H9 (cell line): ENCODE measurements at places on chromosomes 5 and 9. TPM values are rescaled to one million over a fixed set of nuclear protein-coding genes. Genes with fewer than 3 reads are reported as not detected.

GRCh38 chr5:119274767-119275130 is 81.1 kb upstream of the TNFAIP8 start:
- H3K36me3 ChIP-seq: no peaks in the 10 kb centered on the region
- DNase-seq: no peak
- no peak overlapping the region for H3K4me3 ChIP-seq
- 0 out of 2 replicates have a peak, but pooled peaks cover 2% of the 10 kb centered on the region for H3K4me1 ChIP-seq
- H3K27ac ChIP-seq: no peak overlapping the region

The C5orf34 gene
- total RNA-seq: 7.7 and 8.4 TPM in 2 replicates

GRCh38 chr9:36827593-36827992 is 206.5 kb downstream of the PAX5 start:
- no peaks in the 10 kb centered on the region for H3K27me3 ChIP-seq
- H3K36me3 ChIP-seq: no peaks in the 10 kb centered on the region
- DNase-seq: no peak
- H3K27ac ChIP-seq: no peak overlapping the region
- no peak overlapping the region for H3K4me3 ChIP-seq
- H3K4me1 ChIP-seq: no peaks in the 10 kb centered on the region; the same call in 1 of the 2 replicates

GRCh38 chr9:68760674-68761333 is 55.8 kb downstream of the PIP5K1B start:
- H3K4me3 ChIP-seq: no peak overlapping the region
- no peak overlapping the region for H3K27ac ChIP-seq
- 0 out of 2 replicates have a peak, but pooled peaks cover 4% of the 10 kb centered on the region for H3K4me1 ChIP-seq
- DNase-seq: no peak
- H3K36me3 ChIP-seq: no peaks in the 10 kb centered on the region
- no peaks in the 10 kb centered on the region for H3K27me3 ChIP-seq

The STPG3 gene
- not detected in 2 replicates for total RNA-seq

DNA sequence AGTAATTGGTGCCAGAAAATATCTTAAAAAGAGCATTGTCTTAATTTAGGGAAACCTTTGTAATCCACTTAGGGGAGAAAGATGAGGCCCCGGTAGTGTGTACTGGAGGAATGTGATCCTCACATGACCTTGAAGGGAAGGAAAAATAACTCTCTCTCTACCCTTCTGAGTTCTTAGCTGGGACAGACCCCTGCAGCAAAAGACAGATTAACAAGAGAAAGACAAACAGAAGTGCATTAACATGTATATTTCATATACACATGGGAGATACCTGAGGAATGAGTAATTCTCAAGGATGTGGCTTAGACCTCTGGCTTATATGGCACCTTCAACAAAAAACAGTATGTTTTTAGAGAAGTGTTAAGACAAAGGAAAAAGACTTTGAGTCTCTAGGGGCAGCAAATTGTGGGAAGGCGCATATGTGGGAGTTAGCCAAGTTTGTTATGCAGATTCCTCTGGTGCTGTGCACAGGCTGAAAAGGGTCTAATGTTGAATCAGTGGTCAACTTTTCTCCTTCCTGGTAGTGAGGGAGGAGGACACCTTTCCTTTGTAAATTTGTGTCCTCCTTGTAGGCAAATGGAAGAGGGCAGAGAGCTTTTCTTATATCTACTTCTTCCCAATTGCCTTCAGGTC is 138.8 kb downstream of the LRRC70 start:
- no peaks in the 10 kb centered on the region for H3K27me3 ChIP-seq
- H3K4me3 ChIP-seq: peak overlapping the region; percentile 53; the same call in 1 of the 3 replicates
- H3K4me1 ChIP-seq: peaks cover 8% of the 10 kb centered on the region; the same call in 1 of the 2 replicates

The NREP gene
- total RNA-seq: 159 and 163 TPM in 2 replicates

The MARCHF3 gene
- total RNA-seq: 17.7 and 23.1 TPM in 2 replicates

- no peak for DNase-seq
- H3K27ac ChIP-seq: no peak overlapping the region
- no peak overlapping the region for H3K4me3 ChIP-seq
- no peaks in the 10 kb centered on the region for H3K36me3 ChIP-seq
- H3K4me1 ChIP-seq: no peaks in the 10 kb centered on the region
Observed at GRCh38 chr5:11684607-11685006, 219.6 kb downstream of the CTNND2 start.

The SLC12A2 gene
- 17.9 and 20.3 TPM in 2 replicates for total RNA-seq

DNA sequence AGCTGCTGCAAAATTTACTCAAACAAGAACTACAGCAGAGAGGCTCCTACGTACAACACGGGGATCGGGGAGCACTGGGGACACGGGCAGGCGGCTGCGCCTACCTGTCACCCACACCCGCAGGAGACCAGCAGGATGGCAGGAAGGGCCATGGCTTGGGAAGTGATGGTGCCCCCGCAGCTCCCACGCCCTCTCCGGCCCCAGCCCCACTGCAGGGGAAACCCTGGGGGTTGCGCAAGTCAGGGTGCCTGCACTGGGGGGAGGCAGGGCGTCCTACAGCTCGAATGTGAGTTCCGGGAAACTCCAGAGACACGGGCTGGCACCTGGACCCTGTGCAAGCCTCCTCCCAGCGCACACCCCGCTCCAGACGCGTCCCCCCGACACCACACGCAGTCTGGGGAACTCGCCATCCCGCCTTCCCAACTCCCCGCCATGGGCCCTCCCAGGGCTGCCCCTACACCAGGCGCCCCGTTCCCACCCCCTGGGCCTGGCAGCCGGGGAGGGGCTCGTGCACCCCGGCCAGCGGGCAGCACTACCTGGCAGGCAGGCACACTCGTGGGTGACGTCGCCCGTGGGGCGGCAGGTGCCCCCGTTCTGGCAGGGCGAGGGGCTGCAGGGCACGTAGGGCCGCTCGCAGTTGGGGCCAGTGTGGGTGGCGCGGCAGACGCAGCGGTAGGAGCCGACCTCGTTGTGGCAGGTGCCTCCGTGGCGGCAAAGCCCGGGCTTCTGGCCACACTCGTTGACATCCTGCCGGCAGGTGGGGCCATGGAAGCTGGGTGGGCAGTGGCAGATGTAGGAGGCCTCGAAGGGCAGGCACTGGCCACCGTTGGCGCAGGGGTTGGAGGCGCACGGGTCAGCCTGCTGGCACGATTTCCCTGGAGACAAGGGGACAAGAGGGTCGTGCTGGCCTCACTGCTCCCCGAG is 23.3 kb downstream of the NOTCH1 start:
- no peaks in the 10 kb centered on the region for H3K27me3 ChIP-seq
- H3K4me3 ChIP-seq: no peak overlapping the region
- H3K4me1 ChIP-seq: no peaks in the 10 kb centered on the region
- peaks cover 15% of the 10 kb centered on the region for H3K36me3 ChIP-seq
- DNase-seq: no peak
- no peak overlapping the region for H3K27ac ChIP-seq

DNA sequence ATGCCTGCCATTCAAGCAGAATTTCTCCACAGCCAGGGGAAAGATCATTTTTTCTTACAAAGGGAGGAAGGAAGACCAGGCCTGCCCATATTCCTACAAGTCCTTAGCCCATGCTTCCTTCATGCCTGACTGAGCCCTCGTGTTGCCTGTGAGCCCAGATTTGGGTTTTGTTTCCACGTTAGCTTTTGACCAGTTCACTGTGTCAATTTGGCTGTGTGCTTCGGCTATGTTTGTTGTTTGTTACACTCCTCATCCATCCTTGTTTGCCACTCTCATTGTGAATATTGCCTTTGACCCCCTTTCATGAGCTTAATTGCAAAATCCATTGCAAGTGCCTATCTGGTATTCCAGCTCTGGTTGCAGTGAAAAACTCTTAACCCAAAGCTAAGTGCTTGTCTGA is 84.7 kb upstream of the RIOK2 start:
- no peaks in the 10 kb centered on the region for H3K4me1 ChIP-seq
- H3K4me3 ChIP-seq: no peak overlapping the region
- no peak overlapping the region for H3K27ac ChIP-seq
- no peak for DNase-seq

GRCh38 chr5:120823328-120823727 is 359.2 kb downstream of the PRR16 start:
- peaks cover 2% of the 10 kb centered on the region; the same call in 1 of the 2 replicates for H3K36me3 ChIP-seq
- DNase-seq: no peak
- no peak overlapping the region for H3K4me3 ChIP-seq
- no peaks in the 10 kb centered on the region for H3K27me3 ChIP-seq
- no peaks in the 10 kb centered on the region for H3K4me1 ChIP-seq

DNA sequence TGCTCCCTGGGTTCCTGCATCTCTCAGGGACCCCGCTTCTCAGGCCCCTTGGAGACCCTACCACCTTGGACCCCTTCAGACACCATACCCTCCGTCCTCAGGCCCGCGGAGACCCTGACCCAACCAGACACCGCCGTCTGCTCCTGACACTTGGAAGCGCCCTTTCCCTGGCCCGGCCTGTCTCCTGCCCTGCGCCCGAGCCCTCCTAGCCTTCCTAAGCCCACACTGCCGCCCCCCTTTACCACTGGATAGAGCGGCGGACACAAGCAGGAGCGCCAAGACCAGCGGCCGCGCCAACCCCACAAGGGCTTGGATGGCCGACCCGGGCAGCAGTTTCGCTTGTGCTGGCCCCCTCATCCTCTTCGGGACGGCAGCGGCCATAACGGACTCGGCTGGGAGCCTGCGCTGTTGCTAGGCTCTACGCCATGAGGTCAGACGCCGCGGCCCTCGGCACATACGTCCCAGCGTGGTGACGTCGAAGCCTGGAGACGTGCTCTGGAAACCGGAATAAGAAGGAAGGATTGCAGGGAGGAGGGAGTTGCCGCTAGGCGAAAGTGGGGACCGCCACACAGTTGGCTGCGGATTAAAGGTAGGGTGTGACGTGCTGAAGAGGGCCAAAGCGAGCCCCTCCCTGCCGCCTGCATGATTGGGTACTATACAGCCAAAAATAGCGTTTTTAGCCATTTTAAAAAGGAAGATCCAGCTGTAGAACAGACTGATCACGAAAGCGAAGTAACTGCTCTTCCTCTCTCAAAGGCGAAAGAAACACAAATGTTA is at the start of gene C5orf15:
TSS of gene C5orf15 (minus strand) at position 422 of the 777 bp plus-strand sequence. CDS start at position 381, 41 bp downstream.
- H3K27me3 ChIP-seq: no peaks in the 10 kb centered on the region
- H3K27ac ChIP-seq: no peak within 1 kb of the TSS
- peaks cover 22% of the 10 kb centered on the region for H3K36me3 ChIP-seq
- peak; percentile 97 for DNase-seq
- H3K4me3 ChIP-seq: peak within 1 kb of the TSS; percentile 99

GRCh38 chr5:14816999-14817761 is 54.4 kb downstream of the ANKH start:
- no peak overlapping the region for H3K4me3 ChIP-seq
- no peaks in the 10 kb centered on the region for H3K4me1 ChIP-seq
- no peaks in the 10 kb centered on the region for H3K36me3 ChIP-seq

DNA sequence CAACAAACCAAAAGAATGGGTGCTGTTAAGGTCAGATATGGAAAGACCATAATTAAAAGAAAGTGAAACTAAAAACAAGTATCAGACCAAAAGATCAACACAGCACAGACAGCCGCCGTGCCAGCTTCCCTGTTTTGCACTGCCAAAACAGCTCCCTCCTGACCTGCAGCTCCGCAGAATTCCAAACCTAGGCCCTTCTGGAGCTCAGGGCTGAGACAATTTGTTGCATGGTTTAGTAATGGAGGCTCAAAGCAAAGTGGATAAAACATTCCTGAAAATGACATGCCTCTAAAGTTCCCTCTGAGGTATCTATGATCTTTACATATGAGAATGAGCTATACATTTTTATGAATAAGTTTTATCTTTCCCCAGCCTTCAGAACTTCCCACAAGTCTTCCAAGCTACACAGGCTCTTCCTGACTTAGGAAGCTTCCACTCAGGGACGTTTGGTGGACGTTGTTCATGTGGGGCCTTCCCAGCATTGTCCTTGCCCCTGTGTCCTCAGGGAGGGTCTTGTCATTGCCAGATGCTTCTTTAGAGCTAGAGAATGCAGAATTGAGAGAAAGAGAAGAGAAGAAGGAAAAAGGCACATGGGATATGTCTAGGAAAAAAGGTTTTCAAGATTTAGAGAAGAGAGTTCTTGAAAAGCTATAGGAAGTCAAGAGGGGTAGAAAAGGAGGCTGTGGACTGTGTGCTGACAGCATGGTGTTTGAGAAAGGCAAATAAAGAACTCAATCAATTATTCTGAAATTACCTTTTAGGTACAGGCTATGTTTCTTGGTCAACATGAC is 28.4 kb upstream of the SSBP2 start:
- DNase-seq: no peak
- H3K27me3 ChIP-seq: no peaks in the 10 kb centered on the region
- no peaks in the 10 kb centered on the region for H3K4me1 ChIP-seq
- H3K27ac ChIP-seq: no peak overlapping the region

- H3K4me3 ChIP-seq: no peak overlapping the region
- no peaks in the 10 kb centered on the region for H3K36me3 ChIP-seq
- no peak for DNase-seq
- H3K4me1 ChIP-seq: peaks cover 3% of the 10 kb centered on the region; the same call in 1 of the 2 replicates
Observed at GRCh38 chr5:151585970-151586369, 5.2 kb downstream of the FAT2 start.

DNA sequence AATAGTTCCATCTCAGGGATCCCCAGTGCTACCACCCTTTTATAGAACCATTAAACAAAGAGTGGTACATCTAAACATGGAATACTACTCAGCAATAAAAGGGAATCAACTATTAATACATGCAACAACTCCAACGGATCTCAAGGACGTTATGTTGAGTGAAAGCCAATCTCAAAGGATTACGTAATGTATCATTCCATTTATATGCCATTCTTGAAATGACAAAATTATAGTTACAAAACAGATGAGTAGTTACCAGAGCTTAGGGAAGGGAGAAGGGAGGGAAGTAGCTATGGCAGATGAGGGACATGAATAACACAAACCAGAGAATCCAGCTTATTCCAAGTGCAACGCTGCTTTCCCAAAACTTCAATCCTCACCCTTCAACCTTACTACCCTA is 69.5 kb downstream of the ACTL7B start:
- no peaks in the 10 kb centered on the region for H3K27me3 ChIP-seq
- no peak for DNase-seq
- no peak overlapping the region for H3K27ac ChIP-seq

The LVRN gene
- total RNA-seq: 0.07 and 0.09 TPM in 2 replicates

GRCh38 chr5:138476918-138477317 is 11.6 kb downstream of the EGR1 start:
- H3K36me3 ChIP-seq: no peaks in the 10 kb centered on the region
- no peak overlapping the region for H3K4me3 ChIP-seq
- H3K27ac ChIP-seq: no peak overlapping the region
- no peaks in the 10 kb centered on the region for H3K27me3 ChIP-seq
- no peak for DNase-seq
- H3K4me1 ChIP-seq: 0 out of 2 replicates have a peak, but pooled peaks cover 1% of the 10 kb centered on the region

GRCh38 chr5:132498686-132499271 is 8.2 kb upstream of the IRF1 start:
- 0 out of 2 replicates have a peak, but pooled peaks cover 3% of the 10 kb centered on the region for H3K4me1 ChIP-seq
- no peak overlapping the region; the same call in 2 of the 3 replicates for H3K4me3 ChIP-seq
- no peak for DNase-seq
- no peak overlapping the region for H3K27ac ChIP-seq

The BSPRY gene
- total RNA-seq: 4.5 and 5.1 TPM in 2 replicates

The EGFLAM gene
- 0.33 TPM in 2 replicates for total RNA-seq

DNA sequence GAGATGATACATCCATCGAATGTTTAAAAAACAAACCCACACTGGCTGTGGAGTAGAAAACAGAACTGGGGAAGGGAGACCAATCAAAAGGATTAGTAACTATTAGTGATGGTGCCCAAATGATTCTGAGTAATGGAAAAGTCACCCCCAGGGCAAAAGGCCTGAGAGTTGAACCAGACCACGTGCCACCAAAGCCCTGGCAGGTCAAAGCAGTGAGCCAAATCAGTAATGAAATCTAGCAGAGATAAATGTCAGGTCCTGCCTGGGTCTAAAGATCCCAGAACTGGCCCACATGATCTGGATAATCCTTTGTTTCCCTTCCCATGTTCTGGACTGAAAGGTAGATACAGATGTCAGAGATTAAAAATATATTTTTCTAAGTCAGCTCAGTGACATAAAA is 9.4 kb downstream of the OTULINL start:
- no peaks in the 10 kb centered on the region for H3K27me3 ChIP-seq
- H3K36me3 ChIP-seq: peaks cover 6% of the 10 kb centered on the region
- DNase-seq: no peak
- no peak overlapping the region for H3K4me3 ChIP-seq
- no peaks in the 10 kb centered on the region for H3K4me1 ChIP-seq
- H3K27ac ChIP-seq: no peak overlapping the region
